Suprapubic skin (tissue), 4 donors: ENCODE measurements at places on chromosomes 12 and 14. TPM values are rescaled to one million over a fixed set of nuclear protein-coding genes. Genes with fewer than 3 reads are reported as not detected.

- DNase-seq = no peak
Observed at GRCh38 chr12:91954326-91954725, 191.3 kb downstream of the BTG1 start.

- DNase-seq = no peak
Observed at GRCh38 chr14:75440733-75441477, 13.1 kb downstream of the JDP2 start.

DNA sequence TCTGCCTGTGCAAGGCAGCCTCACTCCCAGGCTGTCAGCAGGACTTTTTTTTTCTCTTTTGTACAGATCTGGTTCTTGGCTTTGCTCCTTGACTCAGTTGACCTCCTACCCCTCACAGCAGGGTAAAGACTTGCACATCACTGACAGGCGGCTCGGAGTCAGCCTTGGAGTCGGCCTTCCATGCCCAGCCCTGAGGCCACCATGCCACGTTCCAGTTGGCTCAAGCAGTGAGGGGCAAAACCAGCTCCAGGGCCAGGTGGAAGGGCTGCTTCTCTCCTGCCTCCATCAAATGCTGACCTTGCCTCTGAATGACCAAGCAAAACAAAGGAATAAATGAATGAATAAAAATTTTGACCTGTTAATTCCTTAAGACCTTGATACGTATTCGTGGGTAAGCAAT is 27.6 kb downstream of the JAG2 start:
- no peak for DNase-seq

GRCh38 chr12:3962631-3963483 is 89.7 kb upstream of the PARP11 start:
- no peak for DNase-seq

Gene ARHGAP5
- total RNA-seq = 115 TPM

DNA sequence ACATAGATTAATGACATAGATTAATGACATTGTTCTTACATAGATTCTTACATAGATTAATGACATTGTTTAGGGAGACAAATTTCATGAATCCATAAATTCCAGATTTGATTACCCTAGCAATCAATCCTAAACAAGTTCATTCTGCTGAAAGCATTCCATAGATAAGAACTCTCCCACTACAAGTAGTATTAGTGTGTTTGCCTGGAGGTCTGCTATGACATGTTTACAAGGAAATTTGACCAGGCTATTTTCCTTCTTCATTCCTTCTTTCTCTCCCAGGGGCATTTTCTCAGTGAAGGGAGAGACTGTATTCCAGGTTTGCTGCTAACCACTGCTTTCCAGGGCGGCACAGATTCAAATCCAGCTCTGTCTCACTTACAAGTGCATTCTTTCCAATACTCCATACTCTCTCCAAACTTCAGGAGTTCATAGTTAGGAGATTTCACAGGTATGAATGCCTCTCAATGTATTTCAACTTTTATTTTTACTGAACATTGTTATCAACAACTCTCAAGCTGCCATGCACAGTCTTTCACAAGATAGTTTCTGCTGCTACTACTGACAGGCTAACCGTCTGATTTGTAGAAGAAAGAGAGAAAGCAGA is 134.5 kb downstream of the SLC38A1 start:
- no peak for DNase-seq

Gene PMEL
- total RNA-seq = 54.4 TPM

GRCh38 chr14:21326972-21327371 is 47.1 kb downstream of the RPGRIP1 start:
- no peak for DNase-seq

DNA sequence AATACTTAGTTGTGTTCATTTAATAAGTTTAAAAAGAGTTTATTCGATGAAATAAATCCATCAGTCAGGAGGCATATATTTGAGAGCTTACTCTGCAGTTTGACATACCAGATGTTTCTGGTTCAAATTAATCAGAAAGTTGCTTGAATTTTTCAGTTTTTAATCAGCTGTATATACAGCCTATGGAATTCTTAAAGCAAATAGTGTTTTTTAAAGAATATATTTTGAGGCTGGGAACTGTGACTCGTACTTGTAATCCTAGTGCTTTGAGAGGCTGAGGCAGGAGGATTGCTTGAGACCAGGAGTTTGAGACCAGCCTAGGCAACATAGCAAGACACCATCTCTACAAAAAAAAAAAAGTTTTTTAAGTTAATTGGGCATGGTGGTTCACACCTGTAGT is 112.1 kb downstream of the MON2 start:
- no peak for DNase-seq

DNA sequence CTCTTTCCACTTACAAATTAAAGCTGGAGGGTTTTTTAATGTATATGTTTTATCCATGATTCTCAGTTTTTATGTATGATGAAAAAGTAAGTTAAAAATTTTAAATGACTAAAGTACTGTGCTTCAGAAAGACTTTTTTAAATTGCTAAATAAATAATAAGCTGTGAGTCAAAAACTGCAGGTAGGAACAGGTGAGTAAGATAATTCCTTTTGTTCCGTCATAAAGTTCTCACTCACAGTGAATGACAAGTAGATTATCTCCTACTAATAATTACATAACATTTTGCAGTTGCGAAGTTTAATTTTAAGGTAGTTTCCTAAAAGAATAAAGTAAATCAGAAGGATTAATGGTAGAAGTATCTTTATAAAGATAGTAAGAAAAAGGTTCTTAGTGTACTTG is 78.0 kb downstream of the PRKCH start:
- DNase-seq = no peak
